ENCODE measurements at places on chromosomes 11 and 22.

GRCh38 chr22:17807578-17808410 lies 33.5 kb upstream of the BID start:
- no peak for DNase-seq

- DNase-seq = no peak
Observed at GRCh38 chr11:121589946-121590537, 137.3 kb upstream of the SORL1-AS1 start.

GRCh38 chr11:71164621-71165020 lies 87.8 kb downstream of the SHANK2 start:
- no peak for DNase-seq

- no peak for DNase-seq
Observed at GRCh38 chr11:33669598-33670249, 30.9 kb downstream of the C11orf91 start.

DNA sequence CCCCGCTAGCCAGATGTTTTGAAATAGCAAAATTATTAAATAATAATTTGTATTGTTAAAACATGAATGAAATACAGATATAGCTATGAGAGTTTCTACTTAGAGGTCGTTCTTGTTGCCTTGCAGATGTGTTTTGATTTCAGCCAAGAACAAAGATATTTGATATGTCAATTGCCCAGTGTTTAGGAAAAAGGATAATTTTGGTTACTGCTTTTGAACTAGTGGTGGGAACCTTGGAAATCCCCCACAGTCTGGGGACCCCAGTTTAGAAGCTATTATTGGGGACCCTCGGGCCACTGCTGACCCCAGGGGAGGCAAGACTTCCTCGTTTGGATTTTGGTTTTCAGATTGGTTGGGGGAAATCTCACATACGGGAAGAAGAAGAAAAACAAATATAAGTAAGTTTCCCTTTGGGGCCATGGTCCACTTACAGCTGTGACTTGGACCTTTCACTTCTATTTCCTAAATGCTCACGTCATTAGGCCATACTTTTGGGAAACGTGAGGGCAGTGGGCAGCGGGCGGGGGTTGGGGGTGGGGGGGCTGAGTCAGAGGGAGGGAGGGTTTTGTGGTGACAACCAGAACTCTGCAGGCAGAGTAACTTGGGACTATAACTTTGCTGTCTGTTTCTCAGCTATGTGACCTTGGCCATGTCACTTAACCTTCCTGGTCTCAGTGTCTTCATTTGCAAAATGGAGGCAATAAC lies 37.0 kb downstream of the LDLRAD3 start:
- DNase-seq = no peak

- no peak for DNase-seq
Observed at GRCh38 chr22:27642104-27642800, 159.3 kb downstream of the MN1 start.

DNA sequence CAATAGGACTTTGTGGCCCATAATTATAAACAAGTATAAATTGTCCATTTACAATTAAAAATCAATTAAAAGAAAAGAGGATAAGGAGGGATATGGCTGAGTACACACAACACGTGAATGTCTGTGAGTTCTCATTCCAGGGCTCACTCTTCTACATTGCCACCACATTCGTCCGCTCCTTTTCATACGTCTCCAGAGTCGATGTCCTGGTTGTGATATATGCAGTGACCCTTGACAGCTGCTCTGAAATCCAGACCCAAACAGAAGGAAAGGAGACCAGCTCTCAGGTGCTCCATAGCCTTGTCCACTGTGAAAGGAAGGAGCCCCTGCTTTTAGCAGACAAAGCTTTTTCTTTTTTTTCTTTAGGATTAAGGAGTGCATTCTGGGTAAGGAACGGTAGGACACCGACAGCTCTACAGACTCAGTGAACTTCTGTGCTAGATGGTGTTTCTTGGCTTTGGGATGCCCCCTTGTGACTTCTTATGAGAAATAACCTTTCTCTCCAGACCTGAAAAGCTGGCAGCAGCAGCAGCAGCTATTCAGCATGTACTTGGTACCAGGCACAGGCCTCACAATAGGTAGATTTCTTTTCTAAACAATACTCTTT lies 19.7 kb upstream of the DNAJB13 start:
- no peak for DNase-seq

DNA sequence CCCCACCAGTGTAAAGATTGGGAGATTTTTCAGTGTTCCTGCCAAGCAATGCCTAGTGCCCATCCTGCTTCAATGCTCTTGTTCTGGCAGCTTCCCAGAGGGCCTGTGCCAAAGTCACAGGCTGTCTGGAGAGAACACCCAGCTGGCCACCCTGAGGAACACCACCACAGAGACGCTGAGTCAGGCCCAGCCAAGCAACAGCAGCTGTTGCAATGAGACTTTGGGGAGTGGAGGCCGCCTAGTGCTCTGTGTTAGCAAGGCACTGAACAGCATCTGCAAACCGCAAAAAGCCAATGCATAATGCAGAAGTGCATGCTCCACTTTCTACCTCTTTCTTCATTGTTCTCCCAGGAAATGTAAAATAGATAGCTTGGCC lies 168.1 kb downstream of the NXPE2 start:
- no peak for DNase-seq

DNA sequence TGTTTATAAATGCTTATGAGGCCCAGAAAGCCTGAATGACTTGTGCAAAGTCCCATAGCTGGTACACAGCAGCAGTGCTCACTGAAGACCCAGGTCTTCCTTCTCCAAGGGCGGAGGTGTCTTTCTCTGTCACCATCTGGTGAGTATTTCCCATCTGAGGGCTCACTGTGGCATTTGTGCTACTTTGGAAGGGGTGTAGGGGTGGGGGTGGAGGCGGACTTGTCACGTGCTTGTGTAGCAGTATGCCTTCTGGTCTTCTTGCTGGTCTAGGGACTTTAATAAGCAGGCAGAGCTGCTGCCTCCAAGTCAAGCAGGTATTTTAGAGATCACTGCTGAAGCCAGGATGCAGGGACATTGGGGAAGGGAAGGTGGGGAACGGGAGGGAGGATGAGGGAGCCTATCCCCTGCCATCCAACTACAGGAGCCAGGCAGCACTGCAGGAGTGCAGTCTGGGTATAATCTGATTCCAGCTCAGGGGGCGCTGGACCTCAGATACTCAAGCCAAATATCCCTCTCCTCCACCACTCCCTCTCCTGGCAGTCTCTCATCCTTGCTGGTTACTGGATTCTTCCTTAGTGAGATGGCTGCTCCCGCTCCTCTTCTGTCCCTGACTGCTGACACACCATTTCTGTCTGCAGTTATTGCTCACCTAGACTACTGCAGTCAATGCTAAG lies 3.4 kb downstream of the ABCC8 start:
- no peak for DNase-seq

GRCh38 chr11:124811399-124812125 lies 11.4 kb upstream of the MSANTD2 start:
- no peak for DNase-seq

- DNase-seq = no peak
Observed at GRCh38 chr11:66639066-66639813, 737 bp downstream of the RBM4 start.

GRCh38 chr22:49509016-49509415 lies 318.7 kb downstream of the BRD1 start:
- DNase-seq = no peak

Measured in activated naive CD4-positive, alpha-beta T cell treated with anti-CD3 and anti-CD28 coated beads, Interleukin-2, amount 50 U/mL, for 16 hours (primary cell).